ENCODE measurements at places on chromosomes 6 and 20. TPM values are rescaled to one million over a fixed set of nuclear protein-coding genes. Genes with fewer than 3 reads are reported as not detected.

Gene HLA-DRB5
- total RNA-seq, result 4.1 TPM

Gene COL11A2
- total RNA-seq, result 1.9 TPM

Gene BPI
- total RNA-seq, result not detected

Gene SYNDIG1
- total RNA-seq, result not detected

Gene PAX1
- total RNA-seq, result not detected

Gene CST2
- not detected for total RNA-seq

- no peak overlapping the region for H3K4me3 ChIP-seq
- peaks cover 19% of the 10 kb centered on the region for H3K4me1 ChIP-seq
- peaks cover 3% of the 10 kb centered on the region for H3K27me3 ChIP-seq
- DNase-seq, result no peak
- no peak overlapping the region for H3K27ac ChIP-seq
- H3K36me3 ChIP-seq, result peaks cover 2% of the 10 kb centered on the region
Observed at GRCh38 chr6:155045561-155046404, 50.7 kb downstream of the TIAM2 start.

- H3K4me3 ChIP-seq, result no peak overlapping the region
- H3K36me3 ChIP-seq, result no peaks in the 10 kb centered on the region
- H3K27ac ChIP-seq, result no peak overlapping the region
- H3K27me3 ChIP-seq, result peaks cover 12% of the 10 kb centered on the region
- no peak for DNase-seq
- no peaks in the 10 kb centered on the region for H3K4me1 ChIP-seq
Observed at GRCh38 chr6:138226700-138227315, 8.5 kb upstream of the PBOV1 start.

Data from activated CD4-positive, alpha-beta T cell treated with anti-CD3 and anti-CD28 coated beads for 36 hours (primary cell).